ENCODE measurements at places on chromosomes 4 and X.

DNA sequence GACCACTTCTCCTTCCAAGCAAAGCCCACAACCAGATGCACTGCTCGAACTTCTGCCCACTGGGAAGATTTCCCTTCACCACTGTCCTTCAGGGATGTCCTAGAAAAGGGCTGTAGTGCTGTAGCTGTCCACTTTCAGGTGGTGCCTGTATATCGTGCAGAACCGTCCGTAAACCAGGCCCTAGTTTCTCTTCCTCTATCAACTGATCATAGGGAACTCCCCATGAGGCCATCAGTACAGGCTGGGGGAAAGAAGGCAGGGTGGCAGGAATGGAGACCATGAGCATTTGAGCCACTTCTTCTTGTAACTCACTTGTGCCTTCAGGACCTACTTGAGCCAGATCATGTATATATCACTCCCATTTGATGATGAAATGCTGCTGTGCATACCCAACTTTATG lies 57.3 kb upstream of the FAM9B start:
- no peak for DNase-seq

DNA sequence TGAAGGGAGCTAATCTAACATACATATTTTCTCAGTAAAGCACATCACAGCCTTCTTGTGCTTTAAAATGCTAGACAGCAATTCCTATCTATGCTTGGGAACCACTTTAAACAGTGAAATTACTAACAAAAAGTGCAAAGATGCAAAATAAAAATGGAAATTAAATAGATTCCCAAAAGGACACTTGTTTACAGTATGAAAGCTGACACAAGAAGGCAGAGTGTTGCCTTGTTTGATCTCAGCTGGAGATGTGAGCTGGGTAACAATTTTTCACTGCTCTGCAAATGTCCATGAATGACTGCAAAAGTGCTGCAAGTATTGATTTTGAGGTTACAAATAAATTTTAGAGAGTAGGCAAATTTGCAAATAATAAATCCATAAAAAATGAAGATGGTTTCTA lies 22.3 kb downstream of the GRIA2 start:
- DNase-seq, result no peak

DNA sequence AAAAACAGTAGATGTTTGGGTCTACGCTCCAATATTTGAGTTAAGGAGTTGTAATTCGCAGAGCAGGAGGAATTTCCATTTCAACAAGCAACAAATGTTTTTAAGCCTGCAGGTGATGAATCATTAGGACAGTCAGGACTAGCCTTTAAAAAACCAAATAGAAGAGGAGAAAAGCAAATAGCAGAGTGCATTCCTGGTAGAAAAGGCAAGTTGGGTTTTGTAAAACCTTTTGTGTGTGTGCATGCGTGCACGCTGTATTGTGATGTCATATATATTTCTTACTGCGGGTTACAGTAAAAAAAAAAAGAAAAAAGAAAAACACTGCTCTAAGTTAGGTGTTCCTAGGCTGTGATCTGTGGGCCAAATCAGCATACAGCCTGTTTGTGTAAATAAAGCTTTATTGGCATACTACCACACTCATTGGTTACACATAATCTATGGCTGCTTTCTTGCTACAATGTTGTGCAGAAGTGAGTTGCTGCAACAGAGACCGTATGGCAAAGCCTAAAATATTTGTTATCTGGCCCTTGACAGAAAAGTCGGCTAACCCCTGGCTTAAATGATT lies 135.6 kb downstream of the MID1 start:
- no peak for DNase-seq

GRCh38 chr4:29047341-29048041 lies 1672.7 kb upstream of the PCDH7 start:
- no peak for DNase-seq

- no peak for DNase-seq
These were observed 22.9 kb upstream of the CXCL2 start for GRCh38 chr4:74121643-74122579.

DNA sequence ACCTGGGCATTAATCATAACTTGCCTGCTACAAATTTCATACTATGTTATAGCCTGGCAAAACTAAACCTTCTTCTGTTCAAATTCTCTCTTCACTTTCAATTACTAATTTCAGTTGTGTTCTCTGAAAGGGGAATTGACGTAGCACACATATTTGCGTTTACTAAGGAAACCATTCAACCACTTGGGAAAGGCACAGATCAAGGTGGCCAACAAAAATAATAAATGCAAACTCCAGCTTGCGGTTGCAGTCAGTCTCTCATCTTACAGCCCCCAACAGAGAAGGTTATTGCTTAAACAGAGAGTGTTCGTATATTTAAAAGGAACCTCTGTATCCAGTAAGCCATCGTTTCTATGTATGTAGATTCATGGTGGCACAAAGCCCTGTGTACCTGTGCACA lies 4.0 kb downstream of the SRPX start:
- no peak for DNase-seq

DNA sequence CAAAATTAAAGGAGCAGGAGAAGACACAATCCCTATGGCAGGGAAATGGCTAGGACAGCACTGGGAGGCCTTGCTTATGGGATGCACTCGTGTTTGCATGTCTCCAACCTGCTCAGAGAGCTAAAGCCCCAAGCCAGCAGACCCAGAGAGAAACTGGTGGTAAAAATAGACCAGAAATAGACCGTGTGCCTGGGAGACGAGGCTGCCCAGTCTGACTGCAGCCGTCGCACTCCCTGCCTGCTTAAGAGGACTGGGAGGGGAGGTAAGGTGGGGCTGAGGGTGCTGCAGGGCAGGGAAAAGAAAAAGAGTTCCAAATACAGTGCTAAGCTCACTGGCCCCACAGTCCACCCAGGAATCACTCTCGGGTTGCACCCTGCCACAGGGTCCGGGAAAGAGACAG lies 633.5 kb downstream of the BCOR start:
- no peak for DNase-seq

GRCh38 chr4:35912174-35912573 lies 332.1 kb downstream of the ARAP2 start:
- DNase-seq, result peak; percentile 7

DNA sequence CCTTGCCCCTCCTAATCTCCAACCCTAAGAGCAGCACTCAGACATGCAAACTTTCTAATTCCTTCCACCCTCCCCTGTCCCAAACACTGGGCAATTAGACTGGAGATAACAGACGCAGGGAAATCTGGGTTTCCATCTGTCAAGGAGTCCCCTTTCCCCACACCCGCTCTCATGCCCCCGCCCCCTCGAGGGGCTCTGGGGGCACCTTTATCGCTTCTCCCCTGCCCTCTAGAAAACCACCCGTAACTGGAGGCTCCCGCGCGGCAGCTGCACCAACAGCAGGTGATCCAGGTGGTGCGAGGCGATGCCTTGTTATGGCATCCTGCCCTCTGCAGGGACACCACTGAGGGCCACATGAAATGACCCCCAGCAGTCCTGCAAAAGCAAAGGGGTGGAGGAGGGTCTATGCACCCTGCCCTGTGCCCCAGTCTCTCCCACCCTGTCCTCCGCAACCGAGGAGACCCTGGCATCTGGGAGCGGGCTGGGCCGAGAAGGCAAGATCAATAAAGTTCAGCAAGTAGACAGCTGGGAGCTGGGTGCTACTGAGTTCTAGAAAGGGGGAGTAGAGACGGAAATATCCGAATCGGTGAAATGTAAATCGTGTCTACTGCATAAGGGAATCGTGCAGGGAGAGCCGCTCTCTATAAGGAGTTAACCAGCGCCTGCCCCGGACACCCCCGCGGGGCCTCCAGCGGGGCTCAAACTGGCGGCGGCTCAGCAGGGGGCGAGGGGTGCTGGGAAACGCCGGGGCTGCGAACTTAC lies 1.6 kb downstream of the KCTD8 start:
- DNase-seq, result peak; percentile 15

DNA sequence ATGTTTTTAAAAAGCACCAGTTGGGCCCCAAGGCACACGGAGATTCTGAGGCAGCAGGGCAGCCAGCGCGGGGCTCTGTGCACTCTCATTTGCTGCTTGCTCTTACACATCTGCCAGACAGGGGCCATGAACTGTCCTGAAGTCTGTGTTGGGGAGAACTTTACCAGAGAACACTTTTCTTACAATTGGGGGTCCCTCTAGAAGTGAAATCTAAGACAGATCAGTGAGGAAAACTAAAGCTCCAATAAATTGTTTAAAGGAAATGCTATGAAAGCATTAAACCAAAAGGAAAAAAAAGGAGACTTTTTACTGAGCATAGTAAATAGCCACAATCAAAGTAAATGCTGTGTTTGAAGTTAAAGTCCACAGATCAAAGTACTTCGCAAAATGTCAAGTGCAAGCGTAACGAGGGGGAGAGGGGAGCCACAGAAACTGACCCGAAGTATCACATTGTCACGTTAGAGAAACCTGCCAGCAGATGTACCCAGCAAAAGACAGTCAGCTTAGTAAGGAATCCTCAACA lies 37.8 kb downstream of the SORBS2 start:
- DNase-seq, result no peak

DNA sequence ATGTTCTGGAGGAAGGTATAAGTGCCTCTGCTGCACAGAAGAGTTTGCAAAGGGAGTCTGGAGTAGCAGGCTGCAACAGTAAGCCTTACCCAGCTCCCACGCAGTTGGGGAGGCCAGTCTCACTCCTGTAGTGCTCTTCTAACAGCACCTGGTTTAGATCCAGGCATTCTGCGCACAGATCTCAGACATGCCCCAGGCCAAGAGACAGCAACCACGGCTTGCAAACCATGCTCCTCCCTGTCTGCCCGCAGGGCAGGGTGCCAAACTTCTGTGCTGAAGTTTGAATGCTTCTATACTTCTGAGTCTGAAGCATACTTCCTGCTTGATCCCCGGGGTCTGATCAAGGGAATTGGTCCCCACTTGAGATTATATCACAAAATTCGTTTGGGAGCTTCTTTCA lies 106.3 kb downstream of the LINC00632 start:
- DNase-seq, result no peak

- no peak for DNase-seq
These were observed 37.0 kb upstream of the NOCT start for GRCh38 chr4:138978600-138978999.

- DNase-seq, result no peak
These were observed 857.0 kb upstream of the HTR2C start for GRCh38 chrX:113726898-113727297.

GRCh38 chr4:138938366-138938690 lies 77.3 kb upstream of the NOCT start:
- DNase-seq, result peak; percentile 26

DNA sequence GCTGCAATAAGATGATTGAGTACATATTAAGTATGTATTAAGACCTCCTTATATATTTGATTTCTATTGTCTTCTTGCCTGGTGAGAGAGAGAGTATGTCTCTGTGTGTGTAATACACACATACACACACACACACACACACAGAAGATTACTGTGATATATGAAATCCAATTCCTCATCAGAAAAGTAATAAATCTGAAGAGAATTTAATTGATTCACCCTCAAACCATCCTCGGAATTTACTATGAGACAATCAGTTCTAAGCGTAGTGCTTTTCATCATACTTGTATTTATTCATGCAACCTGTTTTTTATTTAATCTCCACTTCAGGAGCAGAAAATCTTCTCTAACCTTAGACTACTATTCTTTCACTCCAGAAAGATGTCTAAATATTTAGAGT lies 62.3 kb upstream of the TLL1 start:
- DNase-seq, result no peak

- no peak for DNase-seq
These were observed 1.8 kb upstream of the MID1 start for GRCh38 chrX:10622197-10622596.

GRCh38 chrX:22594766-22595165 lies 322.1 kb downstream of the CBLL2 start:
- no peak for DNase-seq

DNA sequence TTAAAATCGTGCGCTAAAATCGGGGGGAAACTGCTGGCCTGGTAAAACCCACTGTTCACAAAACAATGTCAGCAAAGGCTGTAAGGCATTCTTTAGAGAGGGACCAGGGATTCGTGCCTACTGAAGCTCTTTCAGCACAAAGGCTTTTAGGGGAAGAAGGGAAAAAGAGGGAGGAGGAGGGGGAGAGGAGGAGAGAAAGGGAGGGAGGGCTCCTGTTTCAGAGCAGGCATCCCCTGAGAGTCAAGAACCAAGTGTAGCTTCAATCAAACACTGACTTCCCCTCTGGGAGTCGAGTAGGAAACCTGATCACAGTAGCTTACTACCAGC lies 9.5 kb downstream of the BCOR start:
- no peak for DNase-seq

DNA sequence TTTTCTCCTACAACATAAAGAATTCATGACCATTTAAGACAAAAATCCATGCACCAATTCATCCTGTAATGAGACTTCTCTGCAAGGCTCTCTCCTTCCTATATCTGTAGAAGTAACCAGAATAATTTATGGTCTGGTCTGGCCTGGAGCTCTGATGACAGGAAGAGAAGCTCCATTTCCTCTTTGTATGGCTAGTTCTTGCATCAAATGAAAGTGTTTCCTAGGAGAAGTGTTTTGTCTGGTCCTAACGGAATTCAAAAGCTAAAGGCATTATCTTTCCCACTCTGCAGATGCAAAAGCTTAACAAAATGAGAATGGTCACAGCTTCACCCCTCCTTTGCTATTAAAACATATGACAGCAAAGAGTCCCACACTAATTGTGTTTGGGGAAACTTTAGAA lies 55.1 kb downstream of the SPATA18 start:
- no peak for DNase-seq

DNA sequence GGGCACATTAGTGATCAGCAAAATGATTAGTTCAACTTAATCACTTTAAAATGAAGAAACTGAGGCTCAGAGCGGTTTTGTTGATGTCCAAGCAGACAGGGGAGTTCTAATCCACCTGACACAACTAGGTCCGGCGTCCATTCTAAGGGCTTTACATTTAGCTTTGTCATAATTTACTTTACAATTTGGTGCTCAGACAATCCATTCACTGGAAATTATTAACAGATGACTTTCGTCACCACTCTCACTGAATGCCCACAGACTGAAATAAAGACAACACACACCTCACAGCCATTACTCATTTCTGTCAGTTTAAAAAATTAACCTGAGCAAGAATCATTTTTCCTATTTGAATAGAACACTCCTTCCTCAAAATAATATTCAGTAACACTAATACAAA lies 10.8 kb downstream of the NR3C2 start:
- no peak for DNase-seq

GRCh38 chr4:105451346-105451745 lies 22.5 kb downstream of the PPA2 start:
- DNase-seq, result no peak

DNA sequence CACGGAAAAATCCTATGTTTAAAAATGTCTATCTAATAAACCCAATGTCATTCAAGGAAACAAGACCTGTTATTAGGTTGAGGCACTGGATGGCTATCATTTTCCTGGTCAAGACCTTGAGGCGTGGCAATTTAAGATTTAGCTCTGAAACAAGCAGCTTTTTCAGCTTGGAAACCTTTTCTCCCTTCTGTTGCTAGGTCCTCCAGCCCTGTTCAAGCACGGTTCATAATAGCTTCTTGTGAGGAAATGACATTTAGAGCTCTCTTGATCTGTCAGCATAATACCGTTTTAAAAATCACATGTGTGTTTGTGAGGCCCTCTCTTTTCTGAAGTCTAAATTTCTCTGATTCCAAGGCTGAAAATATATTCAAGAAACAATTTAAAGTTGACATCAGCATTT lies 133.6 kb upstream of the GRPR start:
- DNase-seq, result no peak

GRCh38 chrX:149715468-149715867 lies 3.6 kb downstream of the MAGEA11 start:
- DNase-seq, result no peak
